Stimulated activated naive CD4-positive, alpha-beta T cell treated with Interleukin-2 at 50 U/mL for 16 hours (primary cell): ENCODE measurements at places on chromosomes 7 and 10.

DNA sequence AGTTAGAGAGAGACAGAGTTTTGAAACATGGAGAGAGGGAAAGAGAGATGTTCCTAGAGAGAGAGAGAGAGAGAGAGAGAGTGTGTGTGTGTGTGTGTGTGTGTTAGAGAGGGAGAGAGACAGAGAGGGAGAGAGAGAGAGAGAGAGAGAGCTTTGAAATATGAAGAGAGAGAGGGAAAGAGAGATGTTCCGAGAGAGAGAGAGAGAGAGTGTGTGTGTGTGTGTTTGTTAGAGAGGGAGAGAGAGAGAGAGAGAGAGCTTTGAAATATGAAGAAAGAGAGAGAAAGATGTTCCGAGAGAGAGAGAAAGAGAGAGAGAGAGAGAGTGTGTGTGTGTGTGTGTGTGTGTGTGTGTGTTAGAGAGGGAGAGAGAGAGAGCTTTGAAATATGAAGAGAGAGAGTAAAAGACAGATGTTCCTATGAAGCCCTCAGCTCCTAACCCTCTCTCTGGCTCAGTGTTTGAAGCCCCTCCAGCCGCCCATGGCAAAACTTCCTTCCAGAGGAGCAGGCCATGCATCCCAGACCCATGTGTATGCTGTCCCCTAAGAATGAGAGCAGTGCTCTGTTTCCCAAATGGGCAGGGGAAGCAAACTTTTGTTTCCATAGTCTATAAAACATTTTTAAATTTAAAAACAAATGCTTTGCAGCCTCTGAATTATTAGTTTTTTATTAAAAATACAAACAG is 130.9 kb downstream of the KCNMA1 start:
- no peak for DNase-seq

GRCh38 chr10:88121361-88121760 is 257.9 kb downstream of the PTEN start:
- DNase-seq: no peak

GRCh38 chr7:125427676-125428075 is 498.1 kb upstream of the POT1 start:
- no peak for DNase-seq

GRCh38 chr7:40418983-40419382 is 284.2 kb downstream of the SUGCT start:
- DNase-seq: no peak

DNA sequence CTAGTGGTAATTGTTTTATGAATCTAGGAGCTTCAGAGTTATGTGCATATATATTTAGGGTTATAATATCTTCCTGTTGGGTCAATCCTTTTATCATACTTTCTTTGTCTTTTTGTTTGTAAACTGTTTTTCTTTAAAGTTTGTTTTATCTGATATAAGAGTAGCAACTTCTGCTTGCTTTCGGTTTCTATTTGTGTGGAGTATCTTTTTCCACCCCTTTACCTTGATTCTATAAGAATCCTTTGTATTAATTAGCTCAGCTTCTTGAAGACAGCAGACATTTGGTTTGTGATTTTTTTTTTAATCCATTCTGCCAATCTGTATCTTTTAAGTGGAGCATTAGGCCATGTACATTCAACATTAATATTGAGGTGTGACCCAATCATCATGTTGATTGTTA is 9.3 kb downstream of the CASP7 start:
- DNase-seq: no peak

DNA sequence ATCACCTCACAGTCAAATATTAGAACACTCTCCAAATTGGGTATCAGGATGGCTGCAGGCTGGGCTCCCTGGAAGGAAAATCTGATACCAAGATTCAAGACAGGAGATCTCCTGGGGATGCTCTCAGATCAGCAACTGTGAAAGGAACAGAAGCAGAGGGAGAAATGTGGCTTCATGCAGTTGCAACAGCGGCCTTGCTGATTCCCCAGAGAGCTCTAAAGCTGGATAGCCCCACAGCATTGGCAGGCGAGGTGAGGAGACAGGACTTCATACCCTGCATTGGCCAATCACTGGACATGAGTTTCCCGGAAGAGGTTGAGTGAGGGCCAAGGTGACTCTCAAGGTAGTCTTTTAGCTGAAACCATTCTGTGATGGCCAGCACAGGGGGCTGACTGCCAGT is 190.6 kb downstream of the PTPN20 start:
- no peak for DNase-seq

- no peak for DNase-seq
These were observed 594.2 kb downstream of the SORCS1 start for GRCh38 chr10:106570268-106570667.

- DNase-seq: no peak
These were observed 59.4 kb downstream of the FAM171A1 start for GRCh38 chr10:15311569-15312280.

GRCh38 chr10:111139567-111139966 is 62.7 kb downstream of the ADRA2A start:
- DNase-seq: no peak

- DNase-seq: no peak
These were observed 18.0 kb downstream of the MACC1 start for GRCh38 chr7:20199015-20199737.

DNA sequence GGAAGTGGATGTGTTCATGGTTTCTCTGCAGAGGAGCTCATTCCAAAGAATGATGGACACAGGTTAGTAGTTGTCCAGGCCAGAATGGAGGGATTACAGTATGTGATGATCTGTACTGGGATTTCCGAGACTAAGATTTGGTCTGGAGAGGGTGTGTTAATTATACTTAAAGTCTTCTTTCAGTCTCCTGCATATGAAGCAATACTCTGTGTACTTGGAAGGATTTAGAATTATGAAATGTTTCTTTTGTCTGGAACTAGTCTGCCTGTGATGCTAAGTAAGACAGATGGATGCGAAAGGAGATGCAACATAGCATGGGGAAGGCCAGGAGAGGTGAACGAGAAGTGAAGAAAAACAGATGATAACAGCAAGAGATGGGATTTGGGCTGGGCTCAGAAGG is 305.1 kb upstream of the LYZL1 start:
- no peak for DNase-seq

DNA sequence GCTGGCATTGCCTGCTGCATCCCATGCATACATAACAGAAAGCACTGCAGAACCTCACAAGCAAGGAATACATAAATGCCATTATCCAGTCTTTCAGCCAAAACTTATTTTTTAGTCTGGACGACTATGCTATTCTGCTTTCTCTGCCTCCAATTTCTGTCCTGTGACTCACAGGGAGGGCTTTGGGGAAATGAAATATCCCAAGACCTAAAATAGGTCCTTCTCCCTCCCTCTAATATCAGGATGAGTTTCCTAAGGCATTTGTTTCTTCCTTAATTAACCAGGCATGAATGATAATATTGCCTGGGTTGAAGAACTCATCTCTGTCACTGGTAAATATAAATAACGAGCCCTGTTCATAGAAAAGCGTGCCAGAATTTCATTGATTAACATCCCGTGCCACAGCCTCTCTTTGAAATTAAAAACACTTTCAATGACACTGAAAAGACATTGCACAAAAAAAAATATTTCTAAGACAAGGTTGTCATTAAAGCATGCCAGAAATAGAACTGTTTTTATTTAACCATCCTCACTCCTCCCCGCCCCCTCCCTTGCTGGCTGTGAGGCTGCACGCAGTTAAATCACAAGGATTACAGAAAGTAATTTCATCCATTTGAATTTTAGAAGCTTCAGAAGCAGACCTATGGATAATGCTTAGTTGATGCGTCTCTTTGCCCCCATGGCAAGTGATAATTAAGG is 103.0 kb upstream of the ANKRD1 start:
- no peak for DNase-seq

- DNase-seq: no peak
These were observed 164.4 kb upstream of the NAMPT start for GRCh38 chr7:106448992-106449859.

DNA sequence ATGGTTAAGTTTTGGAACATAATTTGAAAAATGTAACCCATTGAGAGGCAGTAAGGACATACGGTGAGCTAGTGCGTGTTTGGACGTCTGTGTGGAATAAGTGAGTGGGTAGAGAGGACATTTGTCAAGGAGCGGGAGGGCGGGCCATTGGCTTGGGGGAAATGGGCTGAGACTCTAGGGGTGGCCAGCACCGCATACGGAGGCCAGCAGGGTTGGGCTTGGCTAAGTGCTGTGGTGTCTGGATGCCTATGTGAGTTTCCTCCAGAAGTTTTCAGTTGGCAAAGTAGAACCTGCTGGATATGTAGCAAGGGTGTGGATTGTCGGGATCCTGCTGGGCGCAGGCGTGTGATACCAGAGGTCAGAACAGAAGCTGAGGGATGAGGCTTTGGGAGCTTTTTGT is 103.0 kb downstream of the TCF7L2 start:
- DNase-seq: no peak

- no peak for DNase-seq
These were observed 29.3 kb downstream of the ASNS start for GRCh38 chr7:97842772-97843345.

DNA sequence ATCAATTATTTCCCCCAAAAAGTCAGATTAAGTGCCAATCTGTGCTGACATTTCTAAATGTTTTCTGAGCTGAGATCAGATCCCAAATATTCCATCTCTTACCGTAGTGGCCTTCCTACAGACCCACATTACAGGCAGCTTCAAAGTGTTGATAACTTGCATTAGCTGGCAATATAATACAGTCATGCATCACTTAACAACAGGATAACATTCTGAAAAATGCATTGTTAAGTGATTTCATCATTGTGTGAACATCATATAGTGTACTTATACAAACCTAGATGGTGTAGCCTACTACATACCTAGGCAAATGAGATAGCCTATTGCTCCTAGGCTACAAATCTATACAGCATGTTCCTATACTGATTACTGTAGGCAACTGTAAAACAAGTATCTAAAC is 22.4 kb downstream of the SLC25A13 start:
- no peak for DNase-seq

- no peak for DNase-seq
These were observed 505.1 kb upstream of the FOXK1 start for GRCh38 chr7:4177001-4177400.

DNA sequence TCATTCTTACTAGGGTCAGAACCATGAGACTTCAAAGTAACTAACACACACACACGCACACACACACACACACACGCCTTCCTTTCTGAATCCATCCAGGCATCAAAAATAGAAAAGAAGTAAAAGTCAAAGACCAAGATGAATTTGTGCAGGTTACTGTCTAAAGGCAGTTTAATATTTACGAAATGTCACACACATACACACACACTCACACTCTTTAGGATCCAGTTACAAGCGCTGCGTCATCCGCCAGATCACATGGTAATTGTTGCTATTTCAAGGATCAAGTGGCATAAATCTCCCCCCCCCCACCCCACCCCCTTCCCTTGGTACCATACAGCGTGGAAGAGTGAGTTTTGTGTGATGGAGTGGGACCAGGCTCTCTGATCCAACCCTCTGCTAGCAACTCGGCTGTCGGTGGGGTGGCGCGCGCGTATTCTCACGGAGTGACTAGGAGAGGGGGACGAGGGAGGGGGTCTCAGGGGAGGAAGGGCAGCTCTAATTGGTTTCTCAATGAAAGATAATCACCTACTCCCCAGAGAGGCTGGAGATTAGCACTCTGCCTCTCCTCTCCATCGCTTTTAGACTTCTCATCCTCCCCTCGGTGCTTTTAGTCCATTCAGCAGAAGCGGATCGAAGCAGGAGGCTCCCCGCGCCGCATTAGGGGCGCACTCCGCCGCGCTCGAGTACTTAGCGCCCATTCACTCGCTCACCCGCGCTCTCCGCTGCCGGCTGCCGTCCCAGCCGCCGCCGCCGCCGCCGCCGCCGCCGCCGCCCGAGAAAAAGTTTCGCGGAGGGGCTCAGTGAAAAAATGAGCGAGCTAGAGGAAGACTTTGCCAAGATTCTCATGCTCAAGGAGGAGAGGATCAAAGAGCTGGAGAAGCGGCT is 83.5 kb upstream of the PRKG1 start:
- DNase-seq: no peak
